Esophagus squamous epithelium (tissue), 5 donors: ENCODE measurements at places on chromosomes 3 and 15.

DNA sequence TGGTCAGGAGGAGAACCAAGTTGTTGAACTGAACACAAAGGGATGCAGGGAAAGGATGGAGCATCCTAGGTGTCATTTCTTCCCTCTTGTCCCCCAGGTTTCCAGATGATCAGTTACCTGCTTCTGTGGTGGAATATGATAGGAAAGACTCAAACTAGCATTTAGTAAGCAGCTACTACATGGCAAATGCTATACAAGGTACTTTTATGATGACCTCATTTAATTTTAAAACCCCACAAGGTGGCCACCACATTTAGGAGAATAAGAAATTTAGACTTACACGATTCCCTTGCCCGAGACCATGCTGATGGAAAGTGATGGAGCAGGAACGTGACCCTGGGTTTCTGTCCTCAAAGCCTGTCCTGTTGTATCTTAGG lies 40.9 kb downstream of the CCR4 start:
- DNase-seq = no peak

DNA sequence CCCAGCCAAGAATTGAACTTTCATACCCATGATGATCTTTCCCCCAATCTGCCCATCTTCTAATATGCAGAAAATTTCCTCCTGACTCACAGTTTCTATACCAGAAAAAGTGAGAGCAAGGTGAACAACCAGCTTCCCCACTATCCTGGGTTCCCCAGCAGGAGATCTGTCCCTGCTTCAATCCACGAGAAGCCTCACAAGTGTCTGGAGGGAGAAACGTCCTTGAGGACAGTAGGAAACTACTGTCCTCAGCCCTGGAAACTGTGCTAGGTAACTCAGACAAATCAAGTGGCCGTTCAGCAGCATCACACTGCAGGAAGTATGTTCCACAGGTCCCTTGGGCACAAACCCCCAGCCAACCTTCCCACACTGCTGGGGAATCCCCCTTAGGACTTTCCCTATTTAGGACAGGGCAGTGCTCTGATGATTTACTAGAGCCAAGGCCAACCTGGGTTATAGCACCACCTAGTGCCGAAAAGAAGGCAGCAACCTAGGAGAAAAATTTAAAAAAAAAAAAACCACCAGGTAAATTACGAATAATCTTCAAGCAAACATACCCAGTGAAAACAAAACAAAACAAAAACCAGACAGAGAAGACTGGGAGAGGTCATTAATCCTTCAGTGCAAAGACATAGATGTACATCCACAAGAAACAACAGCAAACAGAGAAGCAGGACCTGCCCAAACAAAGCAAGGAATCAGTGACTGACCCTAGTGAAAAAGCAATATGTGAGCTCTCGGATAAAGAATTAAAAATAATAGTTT lies 36.0 kb downstream of the MORC1 start:
- DNase-seq = no peak

DNA sequence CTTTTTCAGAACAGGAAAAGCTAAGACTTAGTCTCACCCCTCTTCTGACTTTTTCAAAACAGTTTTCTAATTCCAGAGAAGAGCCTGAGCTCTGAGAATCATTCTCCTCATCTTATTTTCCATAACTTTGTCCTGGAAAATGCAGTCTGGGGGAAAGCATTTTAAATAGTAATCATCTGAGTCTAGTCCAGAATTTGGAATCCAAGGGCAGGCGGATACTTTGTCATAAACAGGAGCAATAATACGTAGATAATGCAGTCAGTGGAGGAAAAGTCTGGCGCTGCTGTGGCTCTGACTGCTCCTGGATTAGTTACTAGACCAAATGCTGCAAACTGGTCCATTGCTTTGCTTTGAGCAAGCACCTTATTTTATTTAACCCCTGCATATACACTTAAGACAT lies 285.0 kb downstream of the THSD4 start:
- no peak for DNase-seq

DNA sequence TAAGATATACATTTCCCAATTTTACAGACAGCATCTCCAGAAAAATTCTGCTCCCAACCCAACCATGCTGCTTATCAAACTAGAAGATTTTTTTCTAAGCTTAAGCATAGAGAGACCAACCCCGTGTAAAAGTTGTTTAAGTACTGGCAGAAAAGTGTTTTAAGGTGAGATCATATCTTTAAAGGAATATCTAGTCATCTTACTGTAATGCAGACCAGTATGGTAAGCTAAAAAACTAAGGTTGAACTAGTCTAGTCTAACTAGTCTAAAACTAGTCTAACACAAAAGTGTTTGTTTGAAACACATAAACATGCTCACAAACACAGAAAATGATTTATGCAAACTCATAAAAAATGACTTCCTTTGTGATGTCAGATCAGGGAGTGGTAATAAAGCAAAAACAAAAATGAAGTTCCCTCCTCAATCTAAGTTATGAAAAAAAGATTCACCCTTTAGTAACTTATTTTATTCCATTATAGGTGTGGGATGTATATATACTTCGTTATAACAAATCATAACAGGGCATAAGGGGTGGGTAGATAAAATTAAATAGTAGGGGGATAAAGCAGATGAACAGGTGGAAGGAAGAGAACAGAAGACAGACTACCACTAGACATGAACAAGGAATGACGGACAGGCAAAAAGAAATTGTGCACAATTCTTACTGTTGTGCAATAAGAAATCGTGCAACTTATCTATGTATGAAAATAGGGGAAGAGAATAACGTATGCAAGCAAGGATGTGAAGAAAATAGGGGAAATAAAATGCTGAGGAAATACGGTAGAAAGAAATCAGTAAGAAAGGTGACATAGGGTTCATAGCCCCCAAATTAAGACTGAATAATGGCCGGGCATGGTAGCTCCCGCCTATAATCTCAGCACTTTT lies 10.0 kb downstream of the MYO5A start:
- DNase-seq = no peak

DNA sequence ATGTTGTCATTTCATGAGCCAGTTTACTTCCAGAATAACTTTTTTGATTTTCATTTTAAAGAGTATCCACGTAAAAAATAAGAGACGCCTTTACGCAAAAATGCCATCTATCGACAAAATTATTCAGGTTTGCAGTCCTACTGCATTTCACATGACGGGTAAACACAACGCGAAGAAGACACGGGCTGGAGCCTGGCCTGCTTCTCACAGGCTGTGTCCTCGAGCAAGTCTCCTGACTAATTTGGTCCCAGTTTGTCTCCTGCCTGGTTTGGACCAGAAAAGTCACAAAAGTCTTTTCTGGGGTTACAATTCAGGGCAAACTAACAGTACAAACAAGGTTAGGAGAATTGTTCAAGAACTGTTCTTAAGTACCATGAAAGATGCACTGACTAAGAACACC lies 51.7 kb downstream of the CHSY1 start:
- DNase-seq = no peak

- no peak for DNase-seq
Measured at GRCh38 chr3:136950623-136951022, 7.2 kb upstream of the IL20RB start.

- no peak for DNase-seq
Measured at GRCh38 chr3:10262027-10262426, 13.8 kb downstream of the TATDN2 start.

DNA sequence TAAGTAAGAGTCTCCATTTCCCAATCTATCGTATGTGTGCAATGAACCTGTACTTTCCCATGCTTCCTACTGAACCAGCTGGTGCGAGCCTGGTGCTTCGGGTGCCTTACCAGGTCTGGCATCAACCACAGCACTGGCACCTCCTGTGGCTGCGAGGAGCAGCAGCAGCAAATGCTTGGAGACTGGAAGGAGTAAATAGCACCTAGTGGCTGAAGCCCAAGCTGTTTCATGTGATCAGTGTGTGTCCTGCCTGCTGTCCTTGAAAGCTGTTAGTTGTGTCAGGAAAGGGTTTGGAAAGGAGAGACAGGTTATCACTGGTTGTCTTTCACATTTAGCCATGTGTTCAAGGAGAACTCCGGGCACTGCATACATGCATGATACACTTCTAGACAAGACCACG lies 31.8 kb downstream of the PCOLCE2 start:
- DNase-seq = no peak

DNA sequence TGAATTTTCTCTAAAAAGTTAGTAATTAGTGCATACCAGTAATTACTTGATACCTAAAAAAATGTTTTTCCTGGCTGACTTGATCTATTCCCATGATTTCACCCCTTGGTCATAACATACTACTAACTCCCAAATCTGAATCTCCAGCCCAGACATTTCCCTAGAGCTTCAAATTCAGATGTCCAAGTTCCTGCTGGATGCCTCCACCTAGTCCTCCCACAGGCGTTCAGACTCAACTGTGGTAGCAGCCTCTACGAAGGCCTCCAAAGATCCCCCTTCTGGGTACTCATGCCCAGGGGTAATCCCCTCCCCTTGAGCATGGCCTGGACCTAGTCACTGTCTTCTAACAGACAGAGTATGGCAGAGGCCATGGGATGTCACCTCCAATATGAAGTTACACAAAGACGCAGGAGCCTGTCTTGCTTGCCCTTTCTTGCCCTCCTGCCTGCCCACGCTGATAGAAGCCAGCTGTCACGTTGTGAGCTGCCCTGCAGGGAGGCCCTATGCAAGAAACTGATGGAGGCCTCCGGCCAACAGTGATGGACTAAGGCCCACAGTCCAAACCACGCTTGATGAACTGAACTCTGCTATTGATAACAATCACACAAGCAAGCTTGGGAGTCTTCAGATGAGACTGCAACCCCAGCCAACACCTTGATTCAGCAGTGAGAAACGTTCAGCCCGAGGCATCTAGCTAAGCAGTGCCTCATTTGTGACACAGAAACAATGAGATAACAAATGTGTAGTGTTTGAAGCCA lies 8.6 kb upstream of the FBN1 start:
- DNase-seq = no peak

DNA sequence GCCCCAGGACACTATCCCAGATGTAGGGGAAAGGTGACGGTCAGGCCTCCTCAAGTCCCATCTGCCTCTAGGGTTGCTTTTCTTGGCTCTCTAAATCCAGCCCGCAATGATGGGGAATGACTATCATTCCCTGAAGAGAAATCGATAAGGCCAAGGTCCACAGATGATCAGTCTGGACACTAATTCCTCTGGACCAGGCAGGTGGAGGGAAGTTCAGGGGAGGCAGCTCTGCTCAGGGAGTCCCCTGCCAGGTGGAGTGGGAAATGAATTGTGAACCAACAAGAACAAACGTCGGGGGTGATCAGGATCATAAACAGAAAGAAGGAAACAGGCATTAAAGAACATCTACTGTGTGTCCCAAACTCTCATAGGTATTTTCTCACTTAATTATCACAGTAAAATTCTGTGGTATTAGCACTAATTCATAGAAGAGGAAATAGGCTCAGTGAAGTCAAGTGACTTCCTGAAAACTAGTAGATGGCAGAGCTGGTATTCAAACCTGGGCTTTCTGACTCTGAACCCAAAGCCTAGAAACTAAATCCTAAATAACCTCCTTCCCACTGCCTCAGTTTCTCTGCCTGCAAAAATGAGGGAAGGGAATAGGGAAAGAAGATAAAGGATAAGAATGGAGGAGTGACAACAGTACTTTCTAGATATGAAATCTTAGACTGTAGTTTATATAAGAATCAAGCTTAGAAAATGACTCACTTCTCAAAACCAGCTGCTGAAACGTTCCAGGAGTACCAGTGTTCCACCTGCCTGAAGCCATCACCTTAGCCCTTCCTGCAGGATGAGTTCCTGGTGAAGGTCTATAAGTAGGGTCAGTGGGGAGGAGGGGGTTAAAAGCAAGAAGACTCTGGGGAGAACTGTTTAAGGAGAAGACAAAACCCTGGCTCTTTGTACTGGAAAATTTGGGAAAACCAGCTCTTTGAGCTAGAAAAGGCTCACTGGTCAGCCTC lies 7.5 kb downstream of the BMF start:
- DNase-seq = no peak

DNA sequence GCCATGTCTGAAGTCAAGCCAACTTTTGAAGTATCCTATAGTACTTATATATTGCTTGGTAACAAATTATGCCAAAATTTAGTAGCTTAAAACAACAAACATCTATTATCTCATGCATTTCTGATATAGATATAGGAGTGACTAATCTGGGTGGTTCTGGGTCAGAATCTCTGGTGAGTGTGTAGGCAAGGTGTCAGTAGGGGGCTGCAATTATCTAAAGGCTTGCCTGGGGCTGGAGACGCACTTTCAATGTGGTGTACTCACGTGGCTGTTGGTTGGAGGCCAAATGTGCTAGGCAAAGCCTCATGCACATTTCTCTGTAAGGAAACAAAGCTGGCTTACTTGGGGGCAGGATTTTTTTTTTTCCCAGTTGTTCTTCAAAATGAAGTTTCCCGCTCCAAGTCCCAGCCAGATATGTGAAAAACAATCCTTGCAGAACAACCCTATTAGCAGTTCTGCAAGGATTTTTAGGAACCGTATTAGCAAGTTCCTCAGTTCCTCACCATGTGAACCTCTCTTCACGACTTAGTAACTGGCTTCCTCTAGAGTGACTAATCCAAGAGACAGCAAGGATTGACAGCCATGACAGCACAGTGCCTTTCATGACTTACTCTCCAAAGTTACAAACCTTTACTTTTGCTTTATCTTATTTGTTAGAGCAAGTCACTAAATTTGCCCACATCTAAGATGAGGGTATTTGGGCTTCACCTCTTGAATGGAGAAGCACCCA lies 25.8 kb downstream of the GREM1 start:
- DNase-seq = no peak

- no peak for DNase-seq
Measured at GRCh38 chr15:23566071-23566554, 639 bp downstream of the MKRN3 start.

- no peak for DNase-seq
Measured at GRCh38 chr15:58534556-58534955, 102.8 kb downstream of the LIPC start.

- no peak for DNase-seq
Measured at GRCh38 chr3:181609030-181609767, 102.5 kb upstream of the SOX2 start.

DNA sequence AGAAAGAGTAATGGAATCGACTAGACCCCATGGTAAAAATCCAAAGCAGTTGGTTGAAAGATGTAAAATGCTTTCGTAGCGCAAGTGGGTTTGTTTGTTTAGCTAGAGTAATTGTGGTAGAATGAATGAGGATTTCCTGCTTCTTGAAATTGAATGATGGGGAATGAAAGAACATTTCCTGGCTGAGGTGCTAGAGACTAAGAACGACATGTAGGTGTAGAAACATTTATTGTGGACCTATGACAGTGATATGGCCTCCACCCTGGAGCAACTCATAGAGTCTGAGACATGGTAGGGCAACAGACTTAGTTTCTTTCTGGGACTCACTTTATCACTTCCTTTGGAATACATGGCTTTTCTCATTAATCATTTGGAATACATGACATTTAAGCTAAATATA lies 467.6 kb upstream of the CFAP20DC start:
- DNase-seq = no peak

- DNase-seq = no peak
Measured at GRCh38 chr3:9226326-9226725, 23.1 kb downstream of the SRGAP3 start.

GRCh38 chr15:80638553-80639167 lies 56.5 kb upstream of the ABHD17C start:
- no peak for DNase-seq

DNA sequence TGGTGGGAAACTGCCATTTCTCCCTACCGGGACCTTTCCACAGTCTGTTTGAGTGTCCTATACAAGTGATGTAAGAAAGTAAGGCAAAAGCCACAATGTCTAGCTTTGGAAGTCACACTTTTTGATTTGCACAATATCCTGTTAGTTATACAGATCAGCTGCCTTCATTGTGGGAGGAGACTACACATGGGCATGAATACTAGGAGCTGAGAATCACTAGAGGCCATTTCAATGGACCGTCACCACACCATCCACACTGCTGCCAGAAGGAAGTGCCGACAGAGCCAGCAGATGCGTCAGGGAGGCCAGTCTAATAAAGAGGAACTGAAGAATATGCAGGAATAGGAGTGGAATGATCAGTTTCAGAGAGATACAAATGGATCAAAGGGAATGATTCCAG lies 65.8 kb downstream of the SCN11A start:
- DNase-seq = no peak
